ENCODE measurements at places on chromosomes 1 and 21.

DNA sequence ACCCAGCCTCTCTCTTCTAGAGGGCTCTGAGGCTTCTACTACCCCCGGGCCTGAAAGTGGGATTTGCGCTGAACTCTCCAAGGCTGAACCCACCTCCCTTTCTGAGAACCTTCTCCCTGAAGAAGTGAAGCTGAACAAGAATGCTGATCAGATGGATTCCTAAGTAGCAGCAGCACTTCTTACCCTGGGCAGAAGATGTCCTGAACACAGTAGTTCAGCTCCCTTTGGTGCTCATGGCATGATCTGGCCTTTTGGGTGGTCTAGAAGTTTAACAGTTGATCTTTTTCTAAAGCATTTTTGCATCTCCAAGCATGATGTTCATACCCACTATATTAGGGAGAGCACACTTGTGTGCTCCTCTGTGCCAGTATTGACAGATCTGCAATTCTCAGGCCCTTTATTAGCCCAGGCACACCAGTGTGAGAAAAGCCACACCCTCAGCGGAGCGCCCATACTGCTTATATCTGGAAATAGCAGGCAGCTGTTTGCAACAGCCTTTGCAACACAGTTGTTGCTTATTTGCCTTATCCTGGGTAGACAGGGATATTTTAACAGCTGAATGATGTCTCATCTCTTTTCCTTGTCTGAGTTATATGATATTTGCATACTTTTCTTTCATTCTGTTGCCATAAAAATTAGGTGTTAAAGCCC lies 34.2 kb downstream of the CNN3 start:
- no peak for DNase-seq

GRCh38 chr1:246503341-246503740 lies 3.7 kb downstream of the SMYD3 start:
- no peak for DNase-seq

GRCh38 chr1:214503553-214503952 lies 47.8 kb downstream of the PTPN14 start:
- DNase-seq = no peak

- DNase-seq = no peak
Observed at GRCh38 chr1:236699366-236699765, 13.1 kb downstream of the ACTN2 start.

DNA sequence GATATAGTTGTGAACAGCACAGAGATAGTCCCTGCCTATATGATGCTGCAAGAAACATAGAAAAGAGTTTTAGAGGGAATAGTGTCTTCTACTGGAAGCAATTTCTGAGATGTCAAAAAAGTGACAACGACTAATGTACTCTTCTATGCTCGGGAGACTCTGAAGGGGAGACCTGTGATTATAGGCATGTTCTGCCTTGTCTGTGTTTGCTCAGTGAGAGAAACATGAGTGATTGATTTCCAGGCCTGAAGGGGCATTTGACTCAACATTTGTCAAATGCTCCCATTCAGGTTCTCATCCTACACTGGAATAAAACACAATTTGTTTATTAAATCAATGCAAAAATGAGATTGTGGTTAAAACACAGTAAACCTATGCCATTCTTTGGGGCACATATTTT lies 131.8 kb downstream of the CTH start:
- no peak for DNase-seq

- no peak for DNase-seq
Observed at GRCh38 chr1:211547710-211548109, 31.3 kb downstream of the SLC30A1 start.

GRCh38 chr1:239098400-239099037 lies 287.8 kb upstream of the CHRM3 start:
- DNase-seq = no peak

DNA sequence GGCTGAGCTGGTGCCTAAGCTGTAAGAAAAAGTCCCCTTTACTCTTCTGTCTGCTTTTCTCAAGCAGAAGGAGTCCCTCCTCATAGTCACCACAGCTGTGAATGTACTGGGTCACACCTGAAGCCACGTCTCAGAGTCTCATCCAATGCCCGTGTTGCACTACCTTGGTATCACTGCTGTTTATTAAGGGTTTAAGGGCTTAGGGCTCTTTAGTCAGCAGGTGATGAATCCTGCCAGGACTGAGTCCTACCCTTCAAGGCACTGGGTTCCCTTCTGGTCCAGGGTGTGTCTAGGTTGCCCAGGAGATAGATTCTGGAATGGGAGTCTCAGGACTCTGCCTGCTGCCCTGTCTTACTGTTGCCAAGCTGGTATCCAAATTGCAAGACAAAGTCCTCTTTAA lies 33.4 kb upstream of the ROR1 start:
- DNase-seq = no peak

- DNase-seq = no peak
Observed at GRCh38 chr1:216071262-216071661, 352.0 kb downstream of the USH2A start.

DNA sequence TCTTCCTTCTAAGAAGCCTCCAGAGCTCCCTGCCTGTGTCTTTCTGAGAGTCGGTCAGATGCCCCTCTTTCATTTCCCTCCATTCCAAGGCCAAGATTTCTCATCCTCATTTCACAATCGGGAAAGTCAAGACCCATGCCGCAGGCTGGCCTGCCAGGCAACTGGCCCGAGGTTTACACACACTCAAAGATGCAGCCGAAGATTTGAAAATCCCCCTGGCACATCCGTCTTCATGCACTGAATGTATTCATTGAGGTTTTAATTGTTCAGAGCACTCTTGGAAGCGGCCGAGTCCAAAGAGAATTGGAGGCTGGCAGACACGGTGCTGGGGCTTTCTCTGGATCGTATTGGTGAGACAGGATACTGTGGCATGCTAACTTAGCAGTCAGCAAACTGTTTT lies 29.1 kb upstream of the SRP9 start:
- DNase-seq = no peak

- DNase-seq = no peak
Observed at GRCh38 chr1:5934058-5934884, 58.0 kb downstream of the NPHP4 start.

DNA sequence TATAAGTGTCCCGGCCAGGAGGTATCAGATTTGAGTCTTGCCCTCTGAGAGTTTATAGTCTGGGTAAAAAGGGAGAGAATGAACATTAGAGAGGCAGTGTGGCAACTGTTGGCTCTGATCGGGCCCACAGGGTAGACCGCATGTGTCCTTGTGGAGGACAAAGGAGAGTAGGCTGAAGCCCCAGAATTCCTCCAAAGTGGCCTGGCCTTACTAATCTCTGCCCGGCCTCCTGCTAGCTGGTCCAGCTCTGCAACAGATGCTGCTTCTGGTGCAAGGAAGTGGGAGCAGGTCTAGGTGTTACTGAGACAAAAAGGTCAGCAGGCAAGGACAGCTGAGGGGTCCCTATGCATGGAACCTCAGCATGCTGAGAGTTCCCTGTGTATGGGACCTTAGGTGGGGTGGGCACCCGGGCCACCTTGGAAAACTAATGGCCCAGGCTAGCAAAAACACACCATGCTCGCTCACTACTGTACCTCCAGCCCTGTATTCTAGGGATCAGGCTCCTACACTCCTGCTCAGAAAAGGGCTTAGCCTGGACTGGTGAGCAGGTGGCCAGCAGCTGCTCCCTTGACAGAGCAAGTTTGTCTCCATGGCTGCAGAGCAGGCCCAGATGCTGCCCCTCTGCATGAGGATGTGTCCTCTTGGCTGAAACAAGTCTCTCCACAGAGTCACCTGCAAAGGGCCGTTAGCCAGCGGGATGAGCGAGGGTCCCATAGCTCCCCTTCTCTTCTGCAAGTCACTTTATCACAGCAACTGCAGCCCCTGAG lies 30.3 kb upstream of the RGS16 start:
- DNase-seq = no peak

DNA sequence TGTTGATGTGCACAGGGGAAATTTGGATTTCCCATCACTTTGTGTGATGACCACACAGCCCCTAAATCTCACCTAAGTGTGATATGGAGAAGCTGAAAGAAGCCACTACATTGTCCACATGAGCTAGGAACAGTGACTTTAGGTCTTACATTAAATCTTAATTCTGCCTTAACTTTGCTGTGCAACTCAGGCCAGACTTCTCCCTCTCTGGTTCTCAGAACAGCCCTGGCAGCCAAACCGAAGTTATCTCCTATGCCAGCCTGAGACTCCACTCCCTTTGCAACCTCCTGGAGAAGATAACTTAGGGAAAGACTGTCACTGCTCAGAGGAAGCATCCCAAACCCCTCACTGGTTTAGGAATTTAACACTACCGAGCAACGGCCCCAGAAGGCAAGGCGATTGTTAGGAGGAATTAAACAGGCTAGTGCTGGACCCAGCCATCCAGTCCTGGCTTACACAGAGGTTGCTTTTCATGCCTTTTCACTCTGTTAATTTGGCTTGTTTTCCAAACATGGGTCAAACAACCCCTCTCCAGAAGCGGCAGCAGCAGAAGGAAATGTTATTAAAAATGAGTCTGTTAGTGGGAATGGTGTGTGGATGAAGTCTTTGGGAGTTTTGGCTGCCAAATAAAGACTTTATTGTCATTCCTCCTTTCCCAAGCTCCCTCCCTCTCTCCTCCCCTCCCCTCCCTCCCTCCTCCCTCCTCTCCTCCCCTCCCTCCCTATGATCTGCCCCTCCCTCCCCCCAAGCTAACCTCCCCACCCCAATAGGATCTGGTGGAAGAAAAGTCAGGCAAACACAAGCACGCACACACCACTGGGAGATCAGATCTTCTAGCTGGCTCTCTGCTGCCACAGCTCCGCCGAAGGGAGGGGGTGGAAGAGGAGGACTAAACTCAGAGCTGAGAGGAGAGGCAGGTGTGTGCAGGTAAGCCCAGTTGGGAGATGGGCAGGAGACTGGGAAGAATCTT lies at the start of gene PRELP:
PRELP (plus strand) TSS at position 795 of the 970 bp plus-strand sequence. CDS start 7,379 bp downstream, outside the sequence.
- no peak for DNase-seq

DNA sequence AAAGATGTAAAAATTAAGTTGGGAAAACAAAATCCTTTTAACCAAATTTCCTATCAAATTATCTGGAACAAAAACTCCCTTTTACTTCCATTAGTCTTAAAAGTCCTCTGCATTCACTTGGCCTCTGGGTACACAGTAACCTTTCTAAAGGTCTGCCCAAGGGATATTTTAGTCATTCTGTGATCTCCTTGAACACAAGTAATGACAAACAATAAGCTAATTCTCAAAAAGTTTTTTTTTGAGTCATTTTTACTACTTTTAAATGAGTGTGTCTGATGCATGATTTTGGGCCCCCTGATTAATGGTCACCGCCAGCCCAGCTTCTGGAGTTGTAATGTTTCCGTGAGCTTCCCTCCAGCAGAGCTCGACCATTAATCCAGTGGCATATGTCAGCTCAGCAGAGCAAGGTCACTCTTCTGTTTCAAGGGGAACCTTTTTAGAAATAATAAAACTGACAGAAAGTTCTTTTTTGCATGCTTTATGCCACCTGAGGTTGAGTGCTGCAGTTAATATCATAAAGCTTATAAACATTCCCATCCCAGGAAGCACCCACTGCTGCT lies 14.3 kb downstream of the SAMSN1 start:
- DNase-seq = no peak

GRCh38 chr1:39646232-39647081 lies 7.0 kb upstream of the HEYL start:
- no peak for DNase-seq
